Posterior vena cava (tissue), 2 donors: ENCODE measurements at places on chromosomes 11 and 22. TPM values are rescaled to one million over a fixed set of nuclear protein-coding genes. Genes with fewer than 3 reads are reported as not detected.

GRCh38 chr11:122976734-122977469, 4.7 kb downstream of the BSX start:
- no peak for DNase-seq

GRCh38 chr11:94145916-94146315, 17.3 kb downstream of the PANX1 start:
- no peak for DNase-seq

DNA sequence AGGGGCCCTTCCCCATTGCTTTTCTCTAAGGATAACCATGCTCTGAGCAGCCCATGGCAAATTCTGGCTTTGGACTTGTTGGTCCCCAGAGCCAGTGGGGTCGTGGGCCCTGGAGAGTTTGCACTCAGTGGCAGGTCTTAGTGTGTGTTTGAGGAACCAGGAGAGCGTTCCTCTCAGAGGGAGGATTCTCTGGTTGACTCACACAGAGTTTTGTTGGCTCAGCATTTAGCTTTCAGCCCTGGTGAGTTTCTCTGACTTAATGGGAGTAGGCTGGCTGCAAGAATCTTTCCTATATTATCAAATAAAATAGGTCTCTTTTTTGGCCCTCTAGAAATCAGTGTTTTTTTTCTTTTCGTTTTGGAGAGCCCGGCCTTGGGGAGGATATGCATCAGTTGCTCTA, 20.9 kb downstream of the ST14 start:
- no peak for DNase-seq

- DNase-seq: no peak
These were observed 192.6 kb upstream of the PITPNB start for GRCh38 chr22:28111501-28112189.

Gene OR5AS1
- not detected for total RNA-seq

DNA sequence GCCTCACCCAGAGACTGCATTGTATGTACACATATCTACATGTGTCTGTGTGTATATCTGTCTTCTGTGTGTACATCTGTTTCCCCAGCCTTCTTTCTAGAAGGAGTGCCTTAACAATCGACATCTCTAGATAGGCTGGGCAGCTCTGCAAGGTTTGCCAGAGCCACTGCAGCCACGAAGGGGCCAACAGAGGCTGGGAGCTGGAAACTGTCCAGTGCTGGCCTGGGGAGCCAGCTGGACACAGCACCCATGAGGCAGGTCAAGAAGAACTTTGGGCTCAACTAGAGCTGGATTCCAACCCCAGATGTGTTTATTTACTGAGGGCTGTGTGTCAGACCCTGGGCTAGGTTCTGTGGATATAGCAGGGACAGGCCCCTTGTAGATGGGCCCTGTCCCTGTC, 3.3 kb downstream of the SGSM1 start:
- DNase-seq: no peak
